Ureter (tissue), 1 donor: ENCODE measurements at places on chromosomes 5 and 9.

DNA sequence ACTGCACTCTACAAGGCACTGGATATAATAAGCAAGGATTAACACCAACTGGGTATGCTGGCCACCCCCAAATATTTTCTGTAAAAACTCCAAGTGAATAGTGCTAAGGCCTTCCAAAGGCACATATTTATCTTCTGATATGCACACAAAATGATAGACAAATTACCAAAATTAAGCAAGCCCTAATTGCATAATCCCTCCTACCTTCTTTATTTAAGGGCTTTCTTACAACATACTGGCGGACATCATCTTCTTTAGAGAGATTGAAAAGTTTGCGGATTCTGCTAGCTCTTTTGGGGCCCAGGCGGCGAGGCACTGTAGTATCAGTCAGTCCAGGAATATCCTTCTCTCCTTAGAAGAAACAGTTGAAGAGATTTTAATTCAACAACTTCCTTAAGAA is 1.9 kb downstream of the RPS6 start:
- DNase-seq, result no peak

- DNase-seq, result no peak
Observed at GRCh38 chr9:122180633-122181032, 20.9 kb downstream of the MORN5 start.

DNA sequence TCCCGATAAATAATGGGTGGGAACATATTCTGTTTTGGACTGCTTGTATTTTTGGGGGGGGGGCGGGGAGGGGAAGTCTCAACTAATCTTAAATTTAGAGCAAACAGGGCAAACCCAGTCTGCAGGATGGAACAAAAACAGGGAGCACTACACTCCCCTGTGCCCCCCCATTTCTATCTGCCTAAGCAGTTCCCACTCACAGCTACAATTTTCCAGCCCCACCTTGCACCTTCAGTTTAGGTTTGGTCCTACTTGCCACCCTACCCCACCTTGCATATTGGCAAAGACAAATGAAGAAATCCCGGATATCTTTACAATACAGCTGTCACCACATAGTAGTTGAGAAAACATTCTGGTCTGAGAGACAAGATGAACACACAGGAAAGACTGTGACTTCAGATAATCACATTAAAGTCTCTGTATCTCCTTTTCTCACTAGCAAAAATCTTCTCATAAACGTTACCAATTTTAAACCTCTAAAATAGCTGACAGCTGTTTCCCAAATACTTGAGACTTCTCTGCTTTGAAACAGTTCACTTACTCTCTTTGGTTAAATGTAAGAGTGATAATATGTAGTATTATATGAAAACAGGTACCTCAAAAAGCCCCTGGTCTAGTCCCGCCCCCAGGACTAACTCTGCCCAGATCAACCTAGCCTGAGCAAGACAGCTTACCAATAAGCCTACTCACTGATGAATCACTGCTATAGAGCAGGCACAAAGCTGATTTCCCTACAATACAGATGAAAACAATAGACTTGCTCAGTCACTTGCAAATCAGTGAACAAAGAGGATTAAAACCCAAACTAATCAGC is 5.2 kb upstream of the RAPGEF6 start:
- no peak for DNase-seq

GRCh38 chr5:76999451-76999850 is 30.8 kb upstream of the AGGF1 start:
- no peak for DNase-seq

DNA sequence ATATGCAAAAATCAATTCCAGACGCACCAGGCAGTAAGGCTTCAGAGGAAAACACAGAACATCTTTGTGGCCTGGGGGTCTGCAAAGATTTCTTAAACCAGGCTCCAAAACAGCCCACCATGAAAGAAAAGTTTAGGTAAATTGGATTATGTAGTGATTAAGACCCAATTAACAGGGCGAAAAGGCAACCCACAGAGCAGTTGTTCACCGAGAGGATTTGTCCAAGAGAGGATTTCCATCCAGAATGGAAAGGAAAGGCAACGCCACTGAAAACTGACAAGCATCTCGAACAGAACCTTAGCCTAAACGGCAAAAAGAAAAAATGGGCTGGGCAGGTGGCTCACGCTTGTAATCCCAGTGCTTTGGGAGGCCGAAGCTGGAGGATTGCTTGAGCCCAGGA is 37.4 kb downstream of the GLT6D1 start:
- DNase-seq, result no peak

GRCh38 chr5:120604884-120605283 is 140.8 kb downstream of the PRR16 start:
- no peak for DNase-seq

- no peak for DNase-seq
Observed at GRCh38 chr5:165161204-165161603, 1655.8 kb downstream of the MAT2B start.

GRCh38 chr5:6029811-6030271 is 348.5 kb downstream of the MED10 start:
- DNase-seq, result no peak

GRCh38 chr5:103840600-103840999 is 278.0 kb upstream of the NUDT12 start:
- DNase-seq, result no peak

DNA sequence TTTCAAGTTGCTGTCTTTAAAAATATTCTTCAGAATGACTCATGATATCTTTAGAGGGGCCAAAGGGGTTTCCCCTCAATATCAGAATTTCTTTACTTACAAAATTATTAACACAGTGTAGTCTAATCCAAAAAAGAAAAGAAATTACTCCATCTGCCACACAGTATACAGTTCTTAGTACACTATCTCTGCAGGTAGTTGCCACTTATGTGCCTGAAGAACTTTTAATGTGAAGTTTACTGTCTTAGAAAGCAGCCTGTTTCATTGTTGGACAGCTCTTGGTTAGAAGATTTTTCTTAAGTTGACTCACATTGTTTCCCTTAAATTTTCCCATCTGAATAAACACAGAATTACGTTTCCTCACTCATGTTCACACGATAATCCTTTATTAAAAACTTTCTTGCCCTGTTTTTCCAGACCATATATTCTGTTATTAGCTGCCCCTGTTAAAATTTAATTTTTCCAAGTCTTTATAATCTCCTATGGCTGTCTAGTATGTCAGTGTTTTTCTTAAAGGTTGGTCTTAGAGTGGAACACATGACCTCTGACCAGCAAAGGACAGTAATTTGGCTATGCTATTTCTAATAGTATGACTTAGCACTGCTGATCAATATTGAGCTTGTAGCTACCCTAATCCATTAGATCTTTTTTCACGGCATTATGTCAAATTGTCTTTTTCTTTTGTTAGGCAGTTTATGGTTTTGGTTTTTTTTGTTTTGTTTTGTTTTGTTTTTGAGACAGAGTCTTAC is 21.8 kb upstream of the FKTN start:
- no peak for DNase-seq

DNA sequence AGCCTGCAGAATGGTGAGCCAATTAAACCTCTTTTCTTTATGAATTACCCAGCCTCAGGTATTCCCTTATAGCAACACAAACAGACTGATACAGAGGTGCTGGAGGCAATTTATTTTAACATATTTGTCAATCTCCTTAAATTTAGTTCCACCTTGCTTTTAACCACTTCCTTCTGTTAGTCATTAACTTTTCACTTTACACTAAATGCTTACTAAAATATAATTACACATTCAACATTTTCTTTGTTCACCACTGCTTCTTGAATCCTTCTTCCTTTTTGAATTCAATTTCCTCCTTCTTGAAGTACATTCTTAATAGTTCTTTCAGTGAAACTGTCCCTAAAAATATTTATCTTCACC is 39.4 kb downstream of the LYRM7 start:
- DNase-seq, result no peak

DNA sequence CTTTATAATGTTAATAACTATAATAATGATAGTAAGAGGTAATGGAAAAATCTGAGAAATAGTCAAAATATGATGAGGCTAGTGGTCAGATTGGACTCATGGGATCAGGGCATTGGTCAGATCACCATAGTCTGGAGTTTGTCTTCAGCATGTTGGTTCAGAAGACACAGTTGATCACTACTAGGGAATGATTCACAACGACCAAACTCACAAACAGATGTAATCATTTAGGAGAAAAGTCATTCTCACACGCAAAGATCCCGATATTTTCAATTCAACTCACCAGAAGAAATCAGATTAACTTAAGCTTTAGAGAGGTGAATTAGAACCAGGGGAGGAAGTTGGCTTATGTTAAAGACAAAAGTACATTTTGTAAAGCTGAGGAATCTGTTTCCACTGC is 131.8 kb downstream of the LURAP1L start:
- DNase-seq, result no peak

DNA sequence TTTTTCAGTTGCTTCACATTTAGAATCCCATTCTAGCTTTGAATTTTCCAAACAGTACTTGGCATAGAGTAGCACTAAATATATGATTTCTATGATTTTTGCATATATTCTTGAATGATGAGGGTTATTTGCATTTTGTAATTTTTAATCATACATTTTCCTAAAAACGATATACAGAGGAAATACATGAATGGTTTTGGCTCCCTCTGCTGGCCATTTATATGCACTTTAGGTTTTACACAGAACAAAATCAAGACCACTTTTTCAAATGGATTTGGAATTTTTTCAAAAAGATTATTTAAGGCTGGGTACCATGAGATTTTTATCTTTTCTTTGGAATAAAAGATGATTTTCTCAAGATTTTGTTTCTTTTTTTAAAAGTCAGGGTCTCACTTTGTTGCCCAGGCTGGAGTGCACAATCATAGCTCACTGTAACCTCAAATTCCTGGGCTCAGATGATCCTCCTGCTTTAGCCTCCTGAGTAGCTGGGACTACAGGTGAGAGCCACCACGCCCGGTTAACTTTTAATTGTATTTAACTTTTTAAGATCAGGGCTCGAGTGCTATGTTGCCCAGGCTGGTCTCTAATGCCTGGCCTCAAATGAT is 16.7 kb upstream of the COMMD10 start:
- no peak for DNase-seq
